ENCODE measurements at places on chromosomes 2 and 18. TPM values are rescaled to one million over a fixed set of nuclear protein-coding genes. Genes with fewer than 3 reads are reported as not detected.

BMP10 gene
- not detected for total RNA-seq

CIB4 gene
- total RNA-seq = not detected

UPP2 gene
- not detected for total RNA-seq

C2orf66 gene
- 0.26 TPM for total RNA-seq

LHCGR gene
- not detected for total RNA-seq

CDH20 gene
- not detected for total RNA-seq

ANKRD30B gene
- under 0.01 TPM for total RNA-seq

- no peaks in the 10 kb centered on the region for H3K36me3 ChIP-seq
- H3K4me1 ChIP-seq = no peaks in the 10 kb centered on the region
- no peaks in the 10 kb centered on the region for H3K27me3 ChIP-seq
- H3K4me3 ChIP-seq = no peak overlapping the region
Measured at GRCh38 chr18:27731211-27731610, 445.7 kb downstream of the CDH2 start.

- no peaks in the 10 kb centered on the region for H3K4me1 ChIP-seq
- H3K4me3 ChIP-seq = no peak overlapping the region
- H3K27me3 ChIP-seq = peaks cover 17% of the 10 kb centered on the region
- no peak for DNase-seq
- H3K27ac ChIP-seq = no peak overlapping the region
- H3K36me3 ChIP-seq = no peaks in the 10 kb centered on the region
Measured at GRCh38 chr2:126990200-126990599, 91.5 kb downstream of the TEX51 start.

GRCh38 chr18:21361307-21361880 lies 119.4 kb downstream of the GREB1L start:
- peaks cover 3% of the 10 kb centered on the region for H3K27me3 ChIP-seq
- no peak overlapping the region for H3K27ac ChIP-seq
- no peak overlapping the region for H3K4me3 ChIP-seq
- DNase-seq = no peak

GRCh38 chr18:13745696-13746095 lies 19.2 kb downstream of the RNMT start:
- no peaks in the 10 kb centered on the region for H3K4me1 ChIP-seq
- H3K27ac ChIP-seq = no peak overlapping the region
- H3K4me3 ChIP-seq = no peak overlapping the region

DNA sequence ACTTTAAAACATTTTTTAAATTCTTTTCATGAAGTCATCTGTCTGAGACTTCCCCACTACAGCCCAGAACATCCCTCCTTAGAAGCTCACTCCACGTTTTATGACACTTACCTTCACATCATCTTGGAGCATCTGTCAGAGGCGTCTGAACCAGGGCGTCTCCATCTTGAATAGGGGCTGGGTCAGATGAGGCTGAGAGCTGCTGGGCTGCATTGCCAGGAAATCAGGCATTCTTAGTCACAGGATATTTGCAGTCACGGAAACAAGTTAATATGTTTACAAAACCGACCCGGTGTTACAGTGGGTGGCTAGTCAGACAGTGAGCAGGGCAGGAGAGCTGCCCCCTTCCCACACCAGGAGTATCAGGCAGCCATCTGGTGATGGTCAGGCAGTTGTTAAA lies 456.5 kb downstream of the FBXO15 start:
- peak; percentile 64 for DNase-seq
- H3K4me1 ChIP-seq = peaks cover 8% of the 10 kb centered on the region
- no peaks in the 10 kb centered on the region for H3K36me3 ChIP-seq

Measured in fibroblast of lung (primary cell).